ENCODE measurements at places on chromosomes 4 and X.

- DNase-seq = no peak
Observed at GRCh38 chr4:164307262-164307661, 446.7 kb upstream of the SMIM31 start.

GRCh38 chr4:82747686-82748575 is 50.7 kb downstream of the SCD5 start:
- no peak for DNase-seq

- DNase-seq = no peak
Observed at GRCh38 chr4:168843635-168844034, 166.4 kb downstream of the CBR4 start.

GRCh38 chrX:49075347-49075746 is 1.5 kb upstream of the PRAF2 start:
- no peak for DNase-seq

DNA sequence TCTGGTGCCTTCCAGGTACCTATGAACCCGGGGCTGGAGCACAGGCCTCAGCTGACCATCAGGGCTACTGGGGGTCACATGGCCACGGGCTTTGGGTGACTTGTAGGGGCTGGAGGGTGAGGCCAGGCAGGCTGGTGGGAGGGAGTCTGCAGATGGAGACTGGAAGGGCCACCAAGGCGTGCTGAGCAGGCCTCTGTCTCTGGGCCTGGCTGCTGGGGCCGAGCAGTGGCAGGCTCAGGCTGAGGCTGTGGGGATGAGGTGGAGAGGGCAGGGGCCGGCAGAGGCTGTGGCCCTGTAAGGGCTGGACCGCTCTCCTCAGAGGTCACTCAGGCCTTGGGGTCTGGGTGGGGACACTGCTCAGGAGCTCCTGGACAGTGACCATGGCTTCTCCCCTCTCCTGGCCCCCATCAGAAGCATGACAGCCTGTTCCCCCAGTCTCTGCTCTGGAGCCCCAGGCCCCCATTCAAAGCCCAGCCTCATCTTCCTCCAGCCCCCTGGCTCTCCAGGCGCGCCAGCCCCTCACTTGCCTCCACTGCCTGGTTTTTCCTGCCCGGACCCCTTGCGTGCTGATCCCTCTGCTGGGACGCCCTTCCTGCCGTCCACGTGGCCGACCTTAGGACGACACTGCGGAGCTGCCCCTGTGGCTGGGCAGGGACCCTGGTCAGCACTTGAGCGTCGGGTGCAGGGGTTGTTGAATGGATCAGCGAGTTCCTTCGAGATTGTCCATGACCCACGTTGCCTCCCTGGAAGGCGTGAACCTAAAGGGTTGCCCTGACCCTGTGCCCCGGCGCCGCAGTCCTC is 11.1 kb upstream of the NAT8L start:
- no peak for DNase-seq

DNA sequence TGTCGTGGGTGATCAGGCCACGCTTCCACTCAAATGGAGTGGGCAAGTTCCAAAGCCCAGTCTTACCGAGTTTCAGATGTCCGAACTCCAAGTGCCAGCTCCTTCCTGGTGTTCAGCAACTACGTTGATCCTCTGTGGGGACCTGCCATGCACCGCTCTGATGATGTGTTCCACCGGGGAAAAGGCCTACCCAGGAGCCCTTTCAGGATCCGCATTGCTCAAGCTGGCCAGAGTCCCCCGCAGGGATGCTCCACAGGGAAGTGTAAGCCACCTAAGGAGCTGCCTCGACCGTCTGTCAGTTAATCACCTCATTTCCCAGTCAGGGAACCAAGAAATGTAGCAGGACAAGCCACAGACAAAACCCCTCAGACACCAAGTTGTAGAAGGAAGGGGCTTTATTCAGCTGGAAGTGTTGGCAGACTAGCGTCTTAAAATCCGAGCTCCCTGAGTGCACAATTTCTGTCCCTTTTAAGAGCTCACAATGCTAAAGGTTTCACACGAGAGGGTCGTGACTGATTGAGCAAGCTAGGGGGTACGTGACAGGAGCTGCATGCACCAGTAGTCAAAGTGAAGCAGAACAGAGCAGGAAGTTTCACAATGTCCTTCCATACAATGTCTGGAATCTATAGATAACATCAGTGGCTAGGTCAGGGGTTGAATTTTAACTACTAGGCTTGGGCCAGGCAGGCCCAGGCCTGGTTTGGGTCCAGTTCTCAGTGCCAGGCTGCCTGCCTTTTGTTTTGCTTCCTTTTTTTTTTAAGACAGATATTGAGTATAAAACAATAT is 126.2 kb upstream of the ZDHHC15 start:
- DNase-seq = no peak

DNA sequence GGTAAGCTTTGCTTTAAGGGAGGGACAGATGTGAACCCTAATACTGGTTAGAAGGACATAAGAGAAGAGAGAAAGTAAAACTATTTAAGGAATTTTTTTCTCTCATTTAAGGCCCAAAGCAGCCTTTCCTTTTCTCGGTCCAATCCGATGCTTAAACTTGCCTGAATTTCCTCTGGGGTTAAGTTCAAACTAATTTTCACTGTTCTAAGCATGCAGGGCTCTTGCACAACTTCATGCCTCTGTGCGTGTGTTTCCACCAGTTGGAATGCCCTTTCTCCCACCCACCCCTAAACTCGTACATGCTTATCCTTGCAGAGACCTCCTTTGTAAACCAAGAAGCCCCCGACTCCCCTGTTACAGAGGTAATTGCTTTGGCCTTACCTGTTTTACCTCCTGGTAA is 204.7 kb downstream of the CBR4 start:
- no peak for DNase-seq

GRCh38 chr4:106796876-106797275 is 239.2 kb downstream of the DKK2 start:
- no peak for DNase-seq

- no peak for DNase-seq
Observed at GRCh38 chrX:13396924-13397323, 77.1 kb upstream of the ATXN3L start.

DNA sequence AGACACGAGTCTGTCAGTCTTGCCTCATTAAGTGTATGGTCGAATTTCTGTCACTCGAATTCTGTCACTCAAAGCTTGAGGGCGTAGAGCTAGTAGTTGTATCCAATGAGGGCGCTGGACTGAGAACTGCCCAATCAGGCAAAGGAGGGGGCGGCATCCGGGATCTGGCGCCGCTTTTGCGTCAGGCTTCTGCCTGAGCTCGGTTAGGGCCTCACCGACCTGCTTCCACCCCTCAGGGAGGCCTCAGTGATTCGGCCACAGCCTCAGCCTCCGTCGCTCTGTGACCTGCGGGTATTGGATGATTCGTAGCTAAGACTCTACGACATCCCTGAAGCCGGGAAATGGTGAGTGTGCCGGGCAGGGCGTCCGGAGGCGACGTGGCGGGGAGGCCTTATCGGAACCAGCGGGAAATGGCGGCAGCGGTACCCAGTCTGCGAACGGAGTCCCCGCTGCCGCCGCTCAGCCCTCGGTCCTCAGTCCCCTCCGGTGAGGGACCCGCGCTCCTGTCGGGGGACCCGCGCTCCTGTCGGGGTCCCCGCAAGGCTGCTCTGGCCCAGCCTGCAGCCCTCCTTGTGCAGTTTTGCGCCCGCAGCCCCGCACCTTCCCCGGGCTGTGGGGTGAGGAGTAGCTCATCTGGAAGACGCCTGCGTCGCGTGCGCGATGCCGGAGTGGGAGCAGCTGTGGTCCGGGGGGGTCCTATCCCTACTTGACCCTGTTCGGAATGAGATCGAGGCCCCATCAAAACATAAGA is 88.3 kb downstream of the ZNF718 start:
- DNase-seq = peak; percentile 70

DNA sequence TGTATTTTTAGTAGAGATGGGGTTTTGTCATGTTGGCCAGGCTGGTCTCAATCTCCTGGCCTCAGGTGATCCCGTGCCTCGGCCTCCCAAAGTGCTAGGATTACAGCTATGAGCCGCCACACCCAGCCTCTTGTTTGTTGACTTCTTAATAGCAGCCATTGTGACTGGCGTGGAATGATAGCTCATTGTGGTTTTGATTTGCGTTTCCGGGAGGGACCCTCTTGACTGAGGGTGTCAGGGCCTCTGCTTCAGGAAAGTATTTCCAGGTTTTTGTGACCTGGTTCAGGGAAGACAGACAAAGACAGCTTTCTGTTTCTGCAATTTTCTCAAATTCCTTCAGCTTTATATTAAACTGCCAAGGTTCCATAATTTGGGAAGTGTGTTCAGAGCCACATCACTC is 15.1 kb downstream of the CSF2RA start:
- no peak for DNase-seq

DNA sequence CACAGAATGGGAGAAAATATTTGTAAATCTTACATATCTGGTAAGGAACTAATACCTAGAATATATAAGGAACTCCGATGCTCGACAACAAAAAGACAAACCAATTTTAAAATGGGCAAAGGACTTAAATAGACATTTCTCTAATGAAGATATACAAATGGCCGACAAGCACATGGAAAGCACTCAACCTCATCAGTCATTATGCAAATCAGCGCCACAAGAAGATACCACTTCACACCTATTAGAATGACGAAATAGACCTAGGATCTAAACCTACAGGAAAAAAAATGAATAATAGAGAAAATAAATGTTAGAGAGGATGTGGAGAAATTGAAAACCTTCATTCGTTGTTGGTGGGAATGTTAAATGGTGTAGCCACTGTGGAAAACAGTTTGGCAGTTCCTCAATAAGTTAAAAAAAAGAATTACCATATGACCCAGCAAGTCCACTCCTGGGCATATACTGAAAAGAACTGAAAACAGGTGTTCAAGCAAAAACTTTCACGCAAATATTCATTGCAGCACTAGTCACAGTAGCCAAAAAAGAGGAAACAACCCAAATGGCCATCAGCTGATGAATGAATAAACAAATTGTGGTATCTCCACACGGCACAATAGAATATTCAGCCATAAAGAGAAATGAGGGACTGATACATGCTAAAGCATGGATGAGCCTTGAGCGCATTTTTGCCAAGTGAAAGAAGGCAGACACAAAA is 57.3 kb upstream of the WDR19 start:
- no peak for DNase-seq

GRCh38 chr4:132417220-132417619 is 731.9 kb upstream of the PCDH10 start:
- no peak for DNase-seq

- DNase-seq = no peak
Observed at GRCh38 chrX:41857670-41858069, 65.7 kb downstream of the CASK start.

- no peak for DNase-seq
Observed at GRCh38 chrX:12894074-12895030, 12.1 kb upstream of the TLR8 start.

DNA sequence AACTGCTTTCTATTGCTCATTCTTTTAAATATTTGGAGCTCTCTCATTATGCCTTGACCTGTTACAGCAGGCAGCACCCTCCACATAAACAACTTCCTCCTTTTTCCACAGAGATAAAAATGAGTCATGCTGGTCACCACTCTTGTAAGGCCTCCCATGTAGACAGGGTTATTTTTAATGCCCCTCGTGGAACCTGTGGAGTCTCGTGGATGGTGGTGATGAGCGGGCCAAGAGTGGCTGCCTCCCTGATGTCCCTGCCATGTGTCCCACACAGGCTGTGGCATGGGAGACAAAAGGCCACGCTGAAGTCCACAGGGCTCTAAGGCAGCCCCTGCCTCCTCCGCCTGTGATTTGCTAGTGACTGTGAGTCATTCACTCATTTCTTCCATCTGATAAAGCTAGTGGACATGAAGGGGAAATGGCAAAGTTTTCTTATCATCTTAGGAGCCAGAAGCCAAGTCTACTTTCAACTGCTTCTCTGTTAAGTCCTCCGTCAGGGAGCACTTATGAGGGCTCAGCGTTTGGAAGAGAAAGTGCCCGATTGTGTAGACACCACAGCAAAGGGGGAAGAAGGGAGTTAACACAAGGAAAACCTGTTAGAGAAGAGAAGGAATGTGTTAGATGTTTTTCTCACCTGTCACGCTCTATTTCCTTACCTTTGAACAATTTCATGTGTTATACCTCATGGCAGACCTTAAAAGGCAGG is 121.6 kb upstream of the FAT1 start:
- DNase-seq = peak; percentile 85

GRCh38 chr4:148778980-148779675 is 336.9 kb upstream of the NR3C2 start:
- no peak for DNase-seq

DNA sequence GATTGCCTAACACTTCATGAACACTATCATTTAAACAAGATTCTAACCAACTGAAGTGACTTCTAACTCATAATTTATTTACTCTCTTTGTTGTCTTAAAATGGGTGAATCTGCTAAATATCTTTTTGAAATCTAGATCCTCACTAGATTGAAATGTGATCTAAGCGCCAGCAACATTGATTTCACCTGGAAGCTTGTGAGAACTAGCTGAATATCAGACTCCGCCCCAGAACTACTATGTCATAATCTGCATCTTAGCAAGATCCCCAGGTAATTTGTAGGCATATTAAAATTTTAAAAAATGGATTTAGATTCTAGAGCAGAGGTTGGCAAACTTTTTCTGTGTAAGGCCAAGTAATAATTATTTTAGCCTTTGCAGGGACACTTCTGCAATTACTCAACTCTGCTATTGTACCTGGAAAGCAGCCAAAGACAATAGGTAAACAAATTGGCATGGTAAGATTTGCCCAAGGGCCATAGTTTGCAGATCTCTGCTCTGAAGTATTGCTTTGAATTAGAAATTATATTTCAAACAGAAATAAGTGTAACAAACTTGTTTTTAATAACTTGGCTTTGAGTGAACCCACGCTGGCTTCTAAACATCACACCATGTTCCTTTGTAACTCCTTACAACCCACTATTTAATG is 121.5 kb downstream of the REELD1 start:
- DNase-seq = no peak

GRCh38 chr4:142824368-142824767 is 21.7 kb downstream of the INPP4B start:
- no peak for DNase-seq

DNA sequence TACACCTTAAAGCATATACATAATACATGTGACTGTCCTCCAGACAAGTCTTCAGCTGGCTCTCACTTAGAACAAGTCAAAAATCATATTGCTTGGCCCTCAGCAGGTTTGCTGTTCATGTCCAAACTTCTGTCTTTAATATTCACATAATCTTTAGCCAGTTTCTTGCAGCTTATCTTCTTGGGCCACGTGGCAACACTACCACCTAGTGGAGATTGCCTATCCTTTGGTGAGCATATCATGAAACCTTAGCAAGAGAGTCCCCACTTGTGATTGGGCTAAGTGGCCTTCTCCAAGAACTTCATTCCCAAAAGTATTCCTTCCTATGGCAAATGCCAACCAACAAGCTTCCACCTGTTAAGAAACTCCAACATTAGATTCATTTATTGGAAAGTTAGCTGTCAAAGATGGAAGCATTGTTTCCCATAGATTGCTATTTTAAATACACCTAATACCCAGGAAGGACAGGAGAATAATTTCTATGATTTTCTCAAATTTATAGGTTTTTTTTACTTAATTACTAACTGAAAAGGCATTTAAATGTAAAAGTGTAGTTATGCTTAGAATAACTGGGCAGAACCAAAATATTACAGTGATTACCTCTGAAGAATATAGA is 231.9 kb upstream of the INTU start:
- peak; percentile 56 for DNase-seq

All from non-pigmented ciliary epithelial cell (primary cell).